ENCODE measurements at places on chromosomes 5 and 9. TPM values are rescaled to one million over a fixed set of nuclear protein-coding genes. Genes with fewer than 3 reads are reported as not detected.

DNA sequence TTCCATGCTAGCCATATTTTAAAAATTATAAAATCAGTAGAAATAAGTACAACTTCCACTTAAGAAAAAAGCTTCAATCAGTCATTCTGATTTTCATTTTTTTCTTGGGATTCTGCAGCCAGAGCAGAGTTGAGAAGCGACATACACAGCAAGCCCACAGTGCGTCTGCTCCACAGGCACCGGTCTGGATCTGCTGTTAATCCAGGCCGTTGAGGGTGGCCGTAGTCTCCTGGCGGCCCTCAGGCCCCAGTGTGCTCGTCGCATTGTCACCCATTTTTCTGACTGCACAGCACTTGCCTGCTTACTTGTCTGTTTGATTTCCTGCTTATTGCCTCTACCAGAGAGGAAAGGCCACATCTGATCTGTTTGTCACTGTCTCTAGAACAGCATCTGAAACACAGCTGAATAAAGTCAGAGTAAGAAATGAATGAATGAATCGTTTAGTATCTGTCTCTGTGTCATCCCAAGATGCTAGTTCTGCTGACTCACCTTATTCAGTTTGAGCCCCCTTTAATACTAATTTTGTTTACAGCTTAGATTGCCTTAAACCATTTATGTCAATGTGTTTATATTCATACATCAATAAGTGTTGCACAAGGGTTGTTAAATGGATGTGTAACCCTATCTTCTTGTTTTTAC is 11.6 kb upstream of the ASPN start:
- no peaks in the 10 kb centered on the region for H3K36me3 ChIP-seq
- H3K27ac ChIP-seq, result no peak overlapping the region
- no peaks in the 10 kb centered on the region for H3K27me3 ChIP-seq
- no peak overlapping the region for H3K4me3 ChIP-seq
- H3K4me1 ChIP-seq, result peaks cover 5% of the 10 kb centered on the region

DNA sequence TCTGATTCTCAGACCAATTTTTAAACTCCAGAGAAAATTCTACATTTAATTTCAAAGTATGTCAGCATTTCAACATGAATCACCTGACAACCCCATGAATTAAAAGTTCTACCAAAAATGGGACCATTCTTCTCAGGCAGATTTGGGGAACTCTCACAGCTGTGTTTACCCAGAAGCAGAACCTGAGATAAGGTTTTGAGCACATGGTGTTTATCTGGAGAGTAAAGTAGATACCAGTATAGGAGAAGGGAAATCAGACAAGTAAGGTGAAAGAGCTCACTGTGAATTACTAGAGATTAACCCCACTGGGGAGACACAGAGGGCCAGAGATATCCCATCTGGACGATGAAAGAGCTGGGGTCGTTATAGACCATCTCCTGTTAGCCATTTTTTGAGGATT is 729.1 kb downstream of the DNAH5 start:
- H3K27ac ChIP-seq, result no peak overlapping the region
- H3K36me3 ChIP-seq, result no peaks in the 10 kb centered on the region
- H3K27me3 ChIP-seq, result peaks cover 33% of the 10 kb centered on the region

DNA sequence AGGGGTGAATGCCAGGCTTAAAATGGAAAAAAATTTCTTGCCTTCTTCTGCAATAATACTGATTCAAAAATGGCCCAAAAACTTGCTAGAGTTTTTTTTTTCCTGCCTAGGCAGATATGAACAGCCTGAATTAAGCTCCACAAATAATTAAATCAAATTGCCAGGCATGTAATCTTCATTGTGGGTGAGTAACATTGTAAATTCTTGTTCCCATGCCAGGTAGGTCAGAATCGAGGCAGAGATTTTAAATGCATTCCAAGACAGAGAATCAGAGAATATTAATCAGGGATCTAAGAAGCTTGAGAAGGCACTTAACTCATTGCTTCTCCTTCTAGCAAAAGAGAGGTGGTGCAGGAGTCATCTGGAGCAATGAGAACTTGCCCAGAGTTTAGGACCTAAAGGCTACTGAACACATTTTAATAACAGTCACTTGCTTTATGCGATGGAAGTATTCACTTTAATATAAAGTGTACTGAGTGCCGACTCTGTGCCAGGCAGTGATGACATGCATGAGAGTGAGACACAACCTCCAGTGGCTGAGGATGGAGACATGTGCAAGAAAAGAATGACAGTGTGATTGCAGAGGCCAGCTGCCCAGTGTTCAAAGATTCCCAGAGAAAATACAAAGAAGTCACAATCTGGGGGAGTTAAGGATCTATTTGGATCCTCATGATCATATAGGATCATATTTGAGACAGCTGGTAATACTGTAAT is 102.3 kb downstream of the APBA1 start:
- H3K36me3 ChIP-seq, result no peaks in the 10 kb centered on the region
- no peaks in the 10 kb centered on the region for H3K4me1 ChIP-seq
- H3K27me3 ChIP-seq, result no peaks in the 10 kb centered on the region
- no peak for DNase-seq

DNA sequence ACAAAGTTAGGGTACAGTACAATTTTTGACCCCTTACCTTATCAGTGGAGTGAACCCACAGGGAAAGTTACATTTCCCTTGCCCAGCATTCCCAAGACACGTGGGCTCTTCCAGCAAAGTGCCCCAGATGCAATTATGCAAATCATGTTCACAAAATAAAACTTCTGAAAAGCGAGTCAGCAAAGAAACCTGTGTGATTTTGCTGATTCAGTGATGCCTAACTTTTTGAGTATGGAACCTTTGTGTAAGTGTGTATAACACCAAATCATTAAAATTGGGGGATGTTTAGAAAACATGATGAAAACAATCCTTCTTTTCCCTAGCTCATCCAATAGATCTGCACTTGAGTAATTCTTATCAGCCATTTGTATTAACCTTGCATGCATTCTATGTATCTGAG is 52.6 kb downstream of the SH3RF2 start:
- no peaks in the 10 kb centered on the region for H3K36me3 ChIP-seq
- DNase-seq, result no peak
- no peak overlapping the region for H3K4me3 ChIP-seq
- peaks cover 9% of the 10 kb centered on the region for H3K4me1 ChIP-seq
- no peaks in the 10 kb centered on the region for H3K27me3 ChIP-seq

DNA sequence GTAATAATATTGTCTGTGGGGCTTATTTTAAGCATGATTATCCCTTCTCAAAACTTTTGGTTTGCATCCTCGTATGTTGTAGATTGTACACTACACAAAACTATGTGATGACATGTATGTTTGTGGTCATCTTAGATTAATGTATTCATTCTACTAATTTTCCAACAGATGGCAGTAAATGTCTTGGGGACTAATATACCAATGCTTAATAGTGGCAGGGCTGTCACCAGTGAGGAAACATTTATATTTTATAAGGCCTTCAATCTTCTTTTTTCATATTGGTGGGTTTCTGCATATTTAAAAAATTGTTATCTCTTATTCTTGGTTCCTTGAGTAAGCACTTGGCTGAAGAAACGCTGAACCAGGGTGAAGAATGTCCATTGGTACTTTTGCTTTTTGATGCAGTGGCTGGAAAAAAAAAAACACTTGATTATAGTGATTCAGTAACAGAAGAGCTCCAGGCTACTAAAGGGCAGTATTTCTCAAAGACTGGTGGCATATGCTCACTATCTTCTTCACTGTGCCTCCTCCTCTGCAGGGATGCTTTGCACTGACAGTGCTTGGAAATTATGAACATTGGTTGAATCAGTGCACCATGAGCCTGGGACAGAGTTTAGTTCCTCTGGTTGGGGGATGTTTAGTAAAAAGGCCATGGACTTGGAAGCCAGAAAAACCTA is 530.3 kb downstream of the RASEF start:
- DNase-seq, result no peak
- no peak overlapping the region for H3K27ac ChIP-seq
- no peak overlapping the region for H3K4me3 ChIP-seq
- no peaks in the 10 kb centered on the region for H3K36me3 ChIP-seq
- no peaks in the 10 kb centered on the region for H3K4me1 ChIP-seq

Gene SLC1A1
- 5.5 TPM for total RNA-seq

Gene PCDHA4
- total RNA-seq, result 5.0 TPM

Gene ROPN1L
- 1.5 TPM for total RNA-seq

Gene CCL21
- not detected for total RNA-seq

Gene SCGB3A2
- total RNA-seq, result 1.8 TPM

Gene SPATA31D3
- total RNA-seq, result not detected

Measured in endodermal cell (in vitro differentiated cells).